Fibroblast of skin of scalp (primary cell): ENCODE measurements at places on chromosomes 7 and 10.

- DNase-seq = no peak
These were observed 228.4 kb upstream of the INHBA start for GRCh38 chr7:41931263-41931646.

DNA sequence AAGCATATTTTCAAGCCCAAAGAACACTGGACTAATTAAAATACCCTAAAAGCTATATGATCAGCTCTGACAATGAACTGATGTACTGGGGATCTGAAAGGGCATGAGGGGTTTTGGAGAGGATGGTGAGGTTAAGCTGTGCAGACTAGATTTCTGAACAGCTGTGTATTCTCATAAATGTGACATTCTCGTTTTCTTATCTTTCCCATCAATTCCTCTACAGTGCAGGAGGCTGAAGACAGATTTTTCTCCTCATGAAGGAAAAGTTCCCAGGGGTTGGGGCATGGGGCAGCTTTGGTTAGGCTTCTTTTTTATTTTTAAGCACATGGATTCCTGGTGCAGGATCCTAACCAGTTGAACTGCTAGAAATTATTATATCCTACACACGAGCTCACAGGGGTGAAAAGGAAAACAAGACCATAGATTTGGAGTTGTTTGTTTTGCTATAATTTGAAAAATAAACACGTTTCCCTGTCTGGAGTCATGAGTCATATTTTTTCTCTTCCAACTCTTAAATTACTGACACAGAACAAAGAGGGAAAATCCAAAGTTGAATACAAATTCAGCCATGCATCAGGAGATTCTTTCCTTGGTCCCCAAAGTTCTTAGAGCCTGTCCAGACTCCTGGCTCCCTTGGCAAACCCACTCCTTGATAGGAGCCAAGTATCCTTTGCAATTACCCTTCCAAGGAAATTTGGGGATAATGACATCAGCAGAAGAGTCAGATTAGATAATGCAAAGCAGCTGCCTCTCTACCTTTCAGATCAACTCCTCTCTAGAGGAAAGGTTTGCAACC, 147.7 kb upstream of the NPVF start:
- no peak for DNase-seq

- no peak for DNase-seq
These were observed 74.0 kb upstream of the SAMD8 start for GRCh38 chr10:75037171-75038153.

- DNase-seq = no peak
These were observed 115.7 kb upstream of the NANOS1 start for GRCh38 chr10:118913825-118914224.

GRCh38 chr7:100957832-100958421, 8.6 kb downstream of the MUC3A start:
- DNase-seq = no peak

DNA sequence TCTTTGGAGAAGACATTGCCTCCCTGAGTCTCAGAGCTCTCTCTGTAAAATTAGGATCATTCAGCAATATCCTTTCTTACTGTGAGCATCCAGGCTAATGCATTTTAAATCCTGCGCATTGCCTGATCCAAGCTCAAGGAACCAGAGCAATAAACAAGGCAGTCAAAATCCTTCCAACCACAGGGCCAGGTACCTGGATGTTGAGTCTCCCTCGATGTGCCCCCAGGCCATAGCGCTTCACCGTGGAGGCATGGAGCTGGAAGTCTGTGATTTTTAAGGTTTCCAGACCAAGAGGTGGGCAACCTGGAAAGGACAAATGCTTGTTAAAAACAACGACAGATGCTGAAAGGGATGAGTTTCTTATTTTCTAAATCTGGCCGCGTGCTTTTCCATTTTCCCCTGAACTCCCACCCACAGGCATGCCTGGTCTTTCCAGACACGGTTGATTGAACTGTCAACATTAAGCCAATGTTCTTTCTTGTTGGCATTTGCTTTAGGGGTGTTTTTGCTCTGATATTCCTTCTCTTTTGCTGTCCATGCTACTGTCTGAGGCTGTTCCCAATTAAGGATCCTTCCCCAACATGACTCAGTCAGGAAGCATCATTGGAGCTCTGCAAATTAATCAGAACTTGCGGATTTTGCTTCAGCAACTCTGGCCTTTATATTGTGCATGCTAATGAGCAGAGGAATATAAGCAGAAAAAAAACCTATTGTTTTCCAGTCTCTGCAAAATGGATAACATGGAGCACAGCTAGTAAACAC, 29.0 kb downstream of the CPXM2 start:
- peak; percentile 70 for DNase-seq

DNA sequence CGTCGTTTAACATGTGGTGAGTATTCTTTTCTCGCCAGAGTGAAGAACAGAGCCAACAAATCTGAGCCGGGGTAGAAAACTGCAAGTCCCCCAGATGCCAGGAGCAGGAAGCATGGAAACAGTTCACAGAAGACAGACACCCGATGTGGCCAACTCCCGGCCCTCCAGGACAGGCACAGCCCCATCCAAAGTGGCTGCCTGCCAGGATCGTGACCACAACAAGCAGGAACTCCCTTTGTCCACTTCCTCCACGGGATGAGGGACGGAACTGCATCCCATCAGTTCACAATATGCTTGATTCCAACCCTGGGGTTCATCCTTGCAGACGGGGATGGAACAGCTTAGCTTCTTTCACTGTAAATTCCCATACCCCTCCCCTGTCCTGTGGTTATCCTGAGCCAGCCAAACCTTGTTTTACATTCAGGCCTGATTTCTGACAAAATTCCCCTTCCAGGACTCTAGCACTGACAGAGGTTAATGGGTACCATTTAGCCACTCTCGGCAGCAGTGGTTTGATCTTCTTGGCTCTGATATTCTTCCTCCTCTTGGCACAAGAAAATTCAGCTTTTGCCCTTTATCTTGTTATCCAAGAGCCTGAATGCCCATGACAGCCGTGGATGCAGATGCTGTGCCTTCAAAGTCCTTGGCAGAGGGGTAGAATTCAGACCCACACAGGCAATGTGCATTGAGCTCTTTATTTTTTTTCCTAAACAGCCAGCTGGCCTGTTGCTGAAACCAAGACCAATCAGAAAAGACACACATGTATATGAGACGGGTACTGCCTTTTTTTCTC, 105.5 kb upstream of the FAM204A start:
- peak; percentile 58 for DNase-seq

- DNase-seq = peak; percentile 29
These were observed 27.4 kb upstream of the SYPL1 start for GRCh38 chr7:106139265-106140251.

DNA sequence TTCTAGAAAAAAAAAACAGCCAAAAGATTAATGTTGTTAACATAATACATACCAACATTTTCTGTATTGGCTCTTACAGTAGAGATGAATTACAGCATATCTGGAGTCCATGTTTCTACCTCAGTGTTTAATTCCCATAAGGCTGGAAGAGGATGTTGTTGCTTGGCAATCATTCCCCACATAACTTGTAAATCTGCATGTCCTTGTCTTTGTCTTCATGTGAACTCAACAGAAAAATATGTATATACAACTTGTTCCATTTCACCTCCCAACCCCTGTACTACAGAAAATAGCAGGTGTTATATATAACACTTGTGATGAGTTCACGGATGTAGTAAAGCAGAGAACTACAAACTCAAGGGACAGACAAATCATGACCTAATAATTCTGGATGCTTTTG, 160.9 kb upstream of the SEMA3C start:
- peak; percentile 15 for DNase-seq

GRCh38 chr10:62237966-62238365, 30.7 kb downstream of the RTKN2 start:
- DNase-seq = no peak

DNA sequence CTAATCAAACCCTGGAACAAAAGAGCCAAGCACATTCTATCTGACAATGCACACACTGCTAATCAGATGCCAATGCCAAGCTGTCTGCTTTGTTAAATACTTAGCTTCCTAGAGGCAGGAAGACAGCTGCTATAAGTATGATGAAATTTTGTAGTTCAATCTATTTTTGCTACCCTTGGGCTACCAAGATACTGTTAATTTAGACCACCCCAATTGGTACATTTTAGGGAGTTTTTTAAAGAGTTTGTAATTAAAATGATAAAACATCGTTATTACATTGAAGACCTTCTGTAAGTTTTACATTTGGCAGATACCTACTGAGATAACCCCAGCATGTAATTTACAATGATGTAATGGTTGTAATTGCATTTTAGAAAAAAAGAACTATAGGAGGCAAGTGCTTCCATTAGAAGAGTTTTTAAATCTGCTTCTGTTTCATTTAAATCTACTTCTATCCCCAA, 268.5 kb downstream of the ADK start:
- no peak for DNase-seq

DNA sequence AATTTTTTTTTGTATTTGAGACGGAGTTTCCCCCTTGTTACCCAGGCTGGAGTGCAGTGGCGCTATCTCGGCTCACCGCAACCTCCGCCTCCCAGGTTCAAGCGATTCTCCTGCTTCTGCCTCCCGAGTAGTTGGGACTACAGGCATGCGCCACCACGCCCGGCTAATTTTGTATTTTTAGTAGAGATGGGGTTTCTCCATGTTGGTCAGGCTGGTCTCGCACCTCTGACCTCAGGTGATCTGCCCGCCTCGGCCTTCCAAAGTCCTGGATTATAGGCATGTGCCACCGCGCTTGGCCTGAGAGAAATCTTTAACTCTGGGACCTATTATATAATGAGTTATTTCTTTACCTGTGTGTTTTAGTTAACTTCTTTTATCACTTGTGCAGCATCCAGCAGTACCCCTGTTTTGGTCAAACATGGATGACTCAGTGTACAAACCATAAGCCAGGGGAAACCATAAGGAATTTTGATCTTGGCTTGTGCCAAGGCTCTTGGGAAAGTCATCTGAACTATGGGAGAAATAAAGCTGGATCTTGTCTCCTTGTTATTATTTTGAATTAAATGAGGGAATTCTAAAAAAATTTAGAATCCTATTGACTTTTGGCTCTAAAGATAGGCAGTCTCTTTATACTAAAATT, 23.6 kb upstream of the ZRANB1 start:
- DNase-seq = peak; percentile 77

DNA sequence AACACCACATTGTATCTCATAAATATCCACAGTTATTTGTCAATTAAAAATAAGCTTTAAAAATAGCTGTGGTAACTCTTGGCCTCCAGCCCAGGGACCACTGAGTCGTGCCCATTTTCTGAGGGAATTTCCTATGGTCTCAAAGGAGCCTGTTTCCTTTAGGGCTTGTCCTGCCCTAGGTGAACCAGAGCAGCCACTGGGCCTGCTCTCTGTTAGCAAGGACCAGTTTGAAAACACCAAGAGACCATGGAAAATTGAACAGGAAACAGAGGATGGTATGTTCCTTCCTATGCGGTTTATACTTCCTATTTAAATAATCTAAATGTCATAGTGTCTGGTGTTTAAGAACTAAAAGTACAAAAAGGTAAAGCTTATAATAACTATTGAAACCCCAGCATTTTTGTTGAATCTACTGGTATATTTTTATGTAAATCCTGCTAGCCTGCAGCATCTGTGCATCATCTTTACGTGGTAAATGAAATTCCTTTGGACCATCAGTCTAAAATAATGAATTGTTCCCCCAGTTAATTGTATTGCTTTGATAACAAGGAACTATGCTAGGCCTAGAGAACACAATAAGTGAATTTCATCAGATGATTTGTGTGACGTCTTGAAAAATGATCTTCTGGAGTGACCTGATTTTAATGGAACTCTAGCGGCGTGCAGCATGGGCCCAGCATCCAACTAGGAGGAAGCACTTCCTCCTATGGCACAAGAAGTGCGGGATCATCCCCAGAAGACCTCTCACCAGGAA, 333.7 kb downstream of the GFRA1 start:
- peak; percentile 30 for DNase-seq

DNA sequence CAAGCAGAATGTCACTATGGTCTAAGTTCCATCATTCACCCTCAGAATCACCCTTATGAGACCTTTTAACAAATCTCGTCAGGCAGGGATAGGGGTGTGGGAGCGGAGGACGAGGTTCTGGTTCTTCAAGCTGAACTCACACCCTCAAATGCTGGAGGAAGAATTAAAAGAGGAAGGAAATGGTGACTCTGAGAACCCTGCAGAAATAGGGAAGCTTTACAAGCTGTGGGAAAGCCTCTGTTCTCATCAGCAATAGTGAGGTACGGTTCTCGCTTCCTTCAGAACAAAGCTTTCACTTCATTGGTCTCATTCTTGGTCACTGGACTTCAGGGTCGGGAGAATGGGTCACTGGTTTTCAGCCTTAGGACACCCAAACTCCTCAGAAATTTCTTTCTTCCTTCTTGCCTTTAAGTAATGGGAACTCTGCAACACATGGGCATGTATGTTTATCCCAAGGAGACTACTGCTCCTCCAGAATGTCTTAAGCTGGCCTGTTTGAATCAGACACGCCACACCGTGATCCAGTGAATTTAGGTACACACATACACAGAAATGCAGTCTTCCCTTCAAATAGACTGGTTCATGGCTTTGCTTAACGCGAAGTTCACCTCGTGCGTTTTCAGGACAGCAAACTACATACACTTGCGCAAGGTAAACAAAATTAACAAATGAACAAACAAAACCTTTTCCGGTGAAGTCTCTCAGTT, 226.0 kb downstream of the SFMBT2 start:
- no peak for DNase-seq

- peak; percentile 18 for DNase-seq
These were observed at the start of gene UPK3B for GRCh38 chr7:76509931-76510877. UPK3B (plus strand) TSS chr7:76510552; CDS start chr7:76510653, 101 bp downstream.

- DNase-seq = peak; percentile 53
These were observed 146.0 kb upstream of the GNAI1 start for GRCh38 chr7:79988653-79989052.

DNA sequence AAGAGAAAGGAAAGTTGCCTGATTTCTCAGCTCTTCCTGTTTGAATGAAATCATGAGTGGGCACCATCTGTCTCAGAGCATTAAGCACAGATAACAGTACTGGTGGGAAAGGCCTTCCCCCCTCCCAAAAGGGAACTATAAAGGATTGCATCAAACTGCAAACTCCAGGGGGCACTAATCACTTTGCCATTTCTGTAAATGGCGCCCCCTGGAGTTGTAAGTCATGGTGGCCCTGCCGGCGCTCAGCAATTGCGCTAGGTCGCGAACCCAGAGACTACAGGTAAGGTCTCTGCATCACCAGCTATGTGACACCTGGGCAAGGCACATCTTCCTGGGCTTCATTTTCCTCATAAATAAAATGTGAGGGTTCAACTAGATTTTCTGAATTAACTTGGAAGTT, 11.1 kb downstream of the LRRC4 start:
- no peak for DNase-seq

- no peak for DNase-seq
These were observed 197.3 kb downstream of the PHF14 start for GRCh38 chr7:11170863-11171568.

- peak; percentile 33 for DNase-seq
These were observed 92.4 kb upstream of the TMEM72 start for GRCh38 chr10:44818701-44819127.
